ENCODE measurements at places on chromosomes 12 and 14.

DNA sequence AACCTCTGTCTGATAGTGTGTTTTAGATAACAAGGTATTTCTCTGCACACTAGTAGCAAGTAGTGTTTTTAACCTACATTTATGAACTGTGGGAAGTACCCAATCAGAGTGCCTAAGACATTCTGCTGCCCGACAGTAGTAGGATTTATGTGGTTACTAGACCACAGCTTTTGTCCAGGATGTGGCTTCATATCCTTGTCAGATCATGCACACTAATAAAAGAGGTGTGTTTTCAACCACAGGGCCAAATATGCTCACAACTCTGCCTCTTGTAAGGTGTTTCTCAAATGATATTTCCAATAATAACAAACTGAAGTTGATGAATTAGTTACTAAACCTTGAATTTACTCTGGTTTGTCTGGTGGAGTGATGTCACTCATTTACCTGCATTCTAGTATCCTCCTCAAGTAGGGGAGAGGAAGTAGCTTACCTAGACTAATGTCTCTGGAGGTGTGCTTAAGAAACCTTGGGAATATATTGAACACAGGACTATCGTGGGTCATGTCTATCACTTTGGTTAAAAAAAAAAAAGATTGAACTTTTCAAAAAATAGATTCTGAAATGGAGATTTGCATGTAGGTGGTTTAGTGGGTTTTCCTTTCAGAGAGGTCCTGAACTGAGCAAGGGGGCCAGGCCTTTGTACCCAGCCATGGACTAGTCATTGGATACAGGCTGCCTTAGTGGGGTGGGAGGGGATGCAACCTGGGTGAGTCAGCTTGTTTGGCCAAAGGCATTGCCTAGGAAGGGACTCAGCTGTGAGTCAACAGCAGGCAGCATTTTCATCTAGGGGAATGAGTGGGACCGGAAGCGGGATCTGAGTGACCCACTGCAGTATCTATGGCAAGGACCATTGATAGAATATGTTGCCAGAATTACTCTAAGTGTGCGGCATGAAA is 14.1 kb downstream of the FBXW8 start:
- DNase-seq: no peak

- no peak for DNase-seq
Measured at GRCh38 chr14:95180966-95181741, 23.8 kb upstream of the DICER1 start.

- no peak for DNase-seq
Measured at GRCh38 chr14:96046630-96047029, 7.5 kb downstream of the C14orf132 start.

- no peak for DNase-seq
Measured at GRCh38 chr14:76918256-76918781, 92.1 kb downstream of the LRRC74A start.

DNA sequence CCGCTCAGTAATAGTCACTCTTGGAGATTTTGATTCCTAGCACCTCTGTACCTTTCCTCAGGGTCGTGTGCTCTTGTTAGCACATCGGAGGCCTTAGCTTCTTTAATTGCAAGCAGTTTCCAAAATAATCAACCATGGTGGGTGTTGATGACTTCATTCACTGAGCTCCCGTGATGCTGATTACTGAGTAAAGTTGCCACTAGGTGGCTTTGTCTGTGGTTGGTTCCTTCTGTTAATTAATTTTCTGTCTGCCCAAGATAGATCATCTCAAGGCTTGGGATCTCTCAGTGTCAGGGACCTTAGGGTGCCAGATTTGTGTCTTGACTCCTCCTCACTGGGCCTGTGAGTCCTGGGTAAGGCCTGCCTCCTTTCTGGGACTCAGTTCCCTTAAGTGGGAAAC is 54.3 kb downstream of the PTPN11 start:
- DNase-seq: no peak

DNA sequence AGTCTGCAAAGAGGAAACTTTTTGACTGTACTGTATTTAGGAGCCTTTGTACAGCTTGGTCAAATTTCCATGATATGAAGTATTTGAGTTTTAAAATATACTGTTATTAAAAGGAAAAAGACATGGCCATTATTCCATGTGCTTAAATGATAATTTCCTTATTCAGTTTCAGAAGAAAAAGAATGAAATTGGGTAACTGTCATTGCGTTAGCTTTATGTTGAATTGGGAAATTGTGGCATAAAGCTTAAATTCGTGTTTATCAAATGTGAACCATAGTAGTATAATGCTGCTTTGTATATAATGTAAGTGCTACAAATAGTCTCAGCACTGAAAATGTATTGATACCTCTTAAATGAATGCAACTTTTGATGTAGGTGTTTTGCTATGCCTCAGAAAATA is 64.9 kb downstream of the ETNK1 start:
- DNase-seq: no peak

DNA sequence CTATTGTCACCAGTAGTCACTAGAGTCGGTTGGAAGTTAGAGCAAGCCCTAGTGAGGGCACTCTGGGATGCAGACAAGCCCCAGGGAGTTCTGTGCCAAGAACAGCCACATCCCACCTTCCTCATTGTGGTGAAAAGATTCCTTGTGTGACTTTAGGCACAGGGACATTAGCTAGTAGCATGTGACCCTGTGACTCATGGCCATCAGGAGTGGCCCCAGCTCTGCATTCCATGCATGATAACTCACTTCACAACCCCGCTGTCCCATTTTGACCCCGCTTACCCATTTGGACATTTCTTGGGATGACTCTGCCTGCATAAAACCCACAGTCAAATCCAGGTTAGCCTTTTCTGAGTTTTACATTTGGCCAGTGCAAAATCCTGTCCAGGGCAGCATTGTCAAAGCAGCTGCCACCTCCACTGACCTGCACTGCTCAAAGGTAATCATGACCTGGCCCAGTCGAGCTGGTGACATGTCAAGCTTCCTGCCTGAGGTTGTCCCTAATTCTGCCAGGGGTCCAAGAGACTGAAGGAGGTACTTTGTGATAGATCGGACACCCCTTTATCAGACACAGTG is 430.5 kb downstream of the DPF3 start:
- DNase-seq: no peak

GRCh38 chr12:48739618-48740269 is 23.2 kb upstream of the CCNT1 start:
- no peak for DNase-seq

DNA sequence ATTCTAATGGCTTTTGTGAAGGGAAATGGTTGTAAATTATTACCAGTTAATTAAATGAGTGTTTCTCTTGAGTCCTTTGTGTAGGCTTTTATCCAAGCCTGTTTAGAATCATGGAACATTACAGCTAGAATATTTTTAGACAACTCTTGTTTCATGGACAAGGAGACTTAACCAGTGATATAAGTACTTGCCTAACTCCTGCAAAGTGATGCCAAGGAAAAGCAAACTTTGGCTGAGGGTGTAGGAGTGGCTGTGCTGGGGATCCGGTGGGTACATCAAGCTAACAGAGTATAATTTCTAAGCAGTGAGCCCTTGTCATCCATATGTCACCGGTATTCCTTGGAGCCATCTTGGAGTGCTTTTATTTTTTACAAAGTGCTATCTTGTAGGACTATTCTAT is 61.5 kb downstream of the PRKCH start:
- no peak for DNase-seq

- DNase-seq: no peak
Measured at GRCh38 chr12:1528791-1529190, 65.6 kb downstream of the FBXL14 start.

- no peak for DNase-seq
Measured at GRCh38 chr14:52007211-52007610, 17.9 kb downstream of the RTRAF start.

DNA sequence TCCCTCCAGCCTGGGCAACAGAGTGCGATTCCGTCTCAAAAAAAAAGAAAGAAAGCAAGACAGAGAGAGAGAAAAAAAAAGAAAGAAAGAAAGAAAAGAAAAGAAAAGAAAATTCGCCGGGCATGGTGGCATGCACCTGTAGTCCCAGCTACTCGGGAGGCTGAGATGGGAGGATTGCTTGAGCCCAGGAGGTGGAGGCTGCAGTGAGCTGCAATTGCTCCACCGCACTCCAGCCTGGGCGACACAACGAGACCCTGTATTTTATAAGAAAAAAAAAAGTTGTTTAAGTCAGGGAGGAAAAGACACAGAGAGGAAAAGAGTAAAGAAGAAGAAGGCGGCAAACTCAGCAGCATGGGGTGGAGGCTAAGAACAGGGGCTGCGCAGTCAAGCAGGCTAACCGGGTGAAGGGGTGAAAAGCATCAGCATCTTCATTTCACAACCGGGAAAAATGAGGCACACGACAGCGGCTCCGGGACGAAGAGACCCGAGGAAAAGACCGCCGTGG is 557 bp upstream of the FICD start:
- no peak for DNase-seq

DNA sequence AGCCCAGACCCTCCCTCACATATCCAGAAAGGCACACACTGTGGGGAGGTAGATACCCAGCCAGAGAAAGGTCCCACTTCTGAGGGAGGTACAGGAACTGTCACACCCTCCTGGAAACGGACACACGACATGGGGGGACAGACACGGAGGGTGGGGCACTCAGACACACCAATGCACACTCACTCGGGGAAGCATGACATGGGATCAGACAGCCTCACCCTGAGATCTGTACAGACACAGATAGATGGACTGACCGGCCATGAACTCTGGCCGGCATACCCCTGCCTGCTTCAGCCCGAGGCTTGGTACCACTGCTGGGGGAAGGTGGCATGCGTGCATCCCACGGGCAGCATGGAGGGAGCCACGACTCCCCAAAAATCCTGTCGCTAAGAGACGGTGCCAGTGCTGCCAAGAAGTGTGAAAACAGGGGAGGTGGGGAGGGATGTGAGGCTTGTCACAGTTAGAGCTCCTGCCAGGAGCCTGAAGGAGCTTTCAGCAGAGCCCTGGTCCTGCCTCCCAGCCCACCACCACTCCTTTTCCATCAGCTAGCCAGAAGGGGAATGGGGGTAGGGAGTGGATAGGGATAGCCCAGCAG is 571 bp downstream of the CPNE6 start:
- DNase-seq: no peak

- DNase-seq: no peak
Measured at GRCh38 chr12:131152587-131152986, 198.9 kb downstream of the ADGRD1 start.

GRCh38 chr12:83322809-83323208 is 636.1 kb downstream of the TMTC2 start:
- no peak for DNase-seq

DNA sequence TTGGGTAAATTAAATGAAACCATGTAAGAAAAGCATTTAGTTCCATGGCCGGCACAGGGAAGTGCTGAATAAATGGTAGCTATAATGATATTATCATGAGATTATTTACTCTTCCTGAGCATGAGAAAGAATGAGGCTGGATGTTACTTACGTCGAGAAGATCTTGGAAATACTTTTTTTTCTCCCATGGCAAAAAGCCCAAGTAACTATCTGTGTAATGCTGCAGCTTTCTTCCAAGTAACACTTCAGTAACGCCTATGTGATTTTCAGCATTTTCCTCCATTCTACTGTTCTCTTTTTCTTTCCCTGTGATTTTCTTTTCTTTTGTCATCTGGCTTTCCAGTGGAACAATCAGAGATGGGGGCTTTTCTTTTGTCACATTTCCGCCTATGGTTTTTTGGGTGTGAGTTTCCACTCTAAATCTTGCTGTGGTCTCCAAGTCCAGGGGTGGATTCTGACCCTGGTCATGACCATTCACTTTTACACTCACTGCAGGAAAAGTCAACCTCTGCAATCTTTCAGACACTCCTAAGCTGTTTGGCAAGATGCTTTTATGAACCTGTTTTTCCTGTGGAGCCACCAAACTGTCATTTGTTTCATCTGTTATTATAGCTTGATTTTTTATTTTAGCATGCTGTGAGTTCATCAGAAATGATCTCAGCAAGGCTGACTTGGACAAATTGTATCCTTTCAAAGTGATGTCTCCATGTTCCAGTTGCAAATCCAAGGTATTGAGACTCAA is 25.0 kb upstream of the SYCP3 start:
- DNase-seq: no peak

DNA sequence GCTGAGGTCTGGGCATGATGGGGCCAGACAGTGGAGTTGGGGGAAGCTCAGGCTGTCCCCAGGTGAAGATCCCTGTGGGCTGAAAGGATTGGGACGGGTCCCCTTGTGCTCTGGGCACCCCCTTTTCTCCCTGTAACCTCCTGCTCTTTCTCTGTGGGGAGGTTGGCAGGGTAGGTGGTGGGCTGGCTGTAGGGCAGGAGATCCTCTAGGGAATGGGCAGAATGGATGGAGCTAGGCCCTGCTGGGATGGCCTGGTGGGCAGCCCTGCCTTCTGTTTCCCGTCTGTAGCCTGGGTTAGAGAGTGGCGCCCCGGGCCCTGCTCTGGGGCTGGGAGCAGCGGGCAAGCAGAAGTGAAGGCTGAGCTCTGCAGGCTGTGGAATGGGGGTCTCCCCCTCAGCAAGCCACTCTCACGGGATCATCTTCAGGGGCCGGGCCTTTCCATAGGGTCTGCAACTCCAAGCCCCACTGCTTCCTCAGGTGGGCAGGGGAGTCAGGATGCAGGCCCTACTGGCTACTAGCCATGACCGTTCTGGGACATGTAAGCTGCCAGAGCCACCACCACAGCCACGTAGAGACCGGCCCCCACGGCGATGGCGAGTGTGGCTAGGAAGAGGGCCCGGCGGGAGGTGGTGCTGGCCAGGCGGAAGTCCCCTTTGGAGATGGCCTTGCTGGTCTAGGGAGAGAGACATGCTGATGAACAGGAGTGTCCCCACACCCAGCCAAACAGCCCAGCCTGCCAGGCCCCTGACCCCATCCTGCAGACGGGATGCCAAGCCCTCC is 18.8 kb downstream of the SYNDIG1L start:
- no peak for DNase-seq

DNA sequence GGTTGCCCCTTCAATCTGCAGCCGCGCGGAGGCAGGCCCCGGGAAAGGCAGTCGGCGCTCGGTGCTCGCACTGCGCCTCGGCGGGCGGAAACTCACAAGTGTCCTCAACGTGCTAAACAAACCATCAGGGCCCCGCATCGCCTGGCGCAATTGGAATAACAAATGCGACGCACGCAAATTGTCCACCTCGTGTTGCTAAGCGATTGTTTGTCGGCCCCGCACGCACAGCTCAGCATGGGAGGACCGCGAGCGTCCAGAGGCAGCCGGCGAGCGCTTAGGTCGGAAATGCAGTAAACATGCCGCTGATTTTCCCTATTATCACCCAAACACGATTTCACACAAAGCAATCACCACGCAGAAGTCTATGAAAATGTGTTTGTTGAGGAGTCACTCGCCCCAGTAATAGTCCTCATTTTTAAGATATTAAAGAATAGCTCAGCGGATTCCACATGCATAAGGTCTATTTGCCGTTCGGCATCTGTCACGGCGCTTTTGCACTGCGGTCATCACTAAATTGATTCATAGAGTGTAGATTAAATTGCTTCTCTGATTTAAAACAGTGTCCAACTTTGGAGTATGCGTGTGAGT is 3.2 kb upstream of the GSC start:
- DNase-seq: no peak

GRCh38 chr12:89882050-89882449 is 173.4 kb upstream of the ATP2B1 start:
- no peak for DNase-seq

GRCh38 chr14:100346306-100347091 is 23.4 kb downstream of the SLC25A47 start:
- DNase-seq: no peak

GRCh38 chr12:131758016-131758739 is 47.3 kb downstream of the SFSWAP start:
- DNase-seq: no peak

GRCh38 chr14:97120204-97120603 is 323.0 kb downstream of the VRK1 start:
- DNase-seq: no peak

Data from stimulated activated CD8-positive, alpha-beta memory T cell treated with anti-CD3 and anti-CD28 coated beads, Interleukin-15, amount 100 ng/mL, for 24 hours (primary cell).